Stromal cell of bone marrow (primary cell): ENCODE measurements at places on chromosomes 3 and 15.

GRCh38 chr15:38706956-38707355 is 142.3 kb upstream of the RASGRP1 start:
- DNase-seq, result no peak

DNA sequence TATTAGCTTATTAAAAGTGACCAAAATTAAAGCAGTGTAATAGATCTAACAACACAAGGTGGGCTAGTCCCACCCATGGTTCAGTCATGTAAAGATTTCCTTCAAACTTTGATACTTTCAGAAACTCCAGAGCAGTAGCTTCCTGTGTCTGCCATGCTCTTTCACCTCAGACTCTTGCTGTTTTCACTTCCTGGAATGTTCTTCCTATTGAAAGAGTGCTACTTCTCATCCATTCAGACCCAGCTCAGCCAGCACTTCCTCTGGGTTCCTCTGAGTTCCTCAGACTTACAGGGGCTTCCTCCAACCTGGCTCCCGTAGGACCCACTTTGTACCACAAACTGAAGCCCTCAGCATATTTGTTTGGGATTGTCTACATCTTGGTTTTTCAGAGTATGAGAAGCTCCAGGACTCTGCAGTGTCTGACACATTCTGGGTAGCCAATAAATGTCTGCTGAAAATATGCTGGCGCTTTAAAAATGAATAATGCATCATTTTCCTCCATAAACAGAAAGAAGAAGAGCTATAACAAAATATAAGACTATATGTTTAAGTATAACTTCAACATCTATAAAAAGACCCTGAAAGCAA is 18.0 kb downstream of the NCEH1 start:
- no peak for DNase-seq

- DNase-seq, result no peak
These were observed 932 bp upstream of the TP53BP1 start for GRCh38 chr15:43493703-43494472.

DNA sequence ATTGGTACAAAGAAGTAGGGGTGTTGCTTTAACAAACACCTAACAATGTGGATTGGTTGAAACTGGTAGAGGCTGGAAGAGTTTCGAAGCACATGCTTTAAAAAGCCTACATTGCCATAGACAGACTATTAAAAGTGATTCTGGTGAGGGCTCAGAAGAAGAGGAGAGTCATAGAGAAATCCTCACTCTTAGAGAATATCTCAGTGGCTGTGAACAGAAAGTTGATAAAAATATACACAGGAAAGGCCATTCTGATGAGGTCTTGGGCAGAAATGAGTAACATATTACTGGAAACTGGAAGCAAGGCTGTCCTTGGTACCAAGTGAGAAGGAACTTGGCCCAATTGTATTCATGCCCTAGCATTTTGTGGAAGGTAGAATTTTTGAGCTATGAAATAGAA is 173.7 kb upstream of the CRBN start:
- DNase-seq, result no peak

DNA sequence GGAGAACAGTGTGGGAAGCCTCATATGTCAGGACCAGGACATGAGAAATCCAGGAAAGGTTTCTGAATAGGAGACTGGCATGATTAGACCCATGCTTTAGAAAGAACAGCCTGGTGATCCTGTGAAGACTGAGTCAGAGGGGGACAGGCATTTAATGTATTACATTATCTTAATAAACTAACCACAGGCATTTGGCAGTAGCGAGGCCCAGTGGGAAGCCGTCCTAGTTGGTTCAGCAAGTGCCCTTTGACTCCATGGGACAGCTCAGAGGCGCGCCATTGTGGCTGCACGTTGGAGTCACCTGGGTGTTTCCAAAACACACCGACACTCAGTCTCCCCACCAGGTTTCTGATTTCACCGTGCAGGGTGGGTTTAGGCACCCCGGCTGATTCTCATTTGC is 90.5 kb upstream of the DGKG start:
- peak; percentile 62 for DNase-seq

- DNase-seq, result no peak
These were observed 4.2 kb downstream of the RPL15 start for GRCh38 chr3:23921052-23921511.

GRCh38 chr15:71103102-71103676 is 12.1 kb upstream of the THSD4 start:
- no peak for DNase-seq

DNA sequence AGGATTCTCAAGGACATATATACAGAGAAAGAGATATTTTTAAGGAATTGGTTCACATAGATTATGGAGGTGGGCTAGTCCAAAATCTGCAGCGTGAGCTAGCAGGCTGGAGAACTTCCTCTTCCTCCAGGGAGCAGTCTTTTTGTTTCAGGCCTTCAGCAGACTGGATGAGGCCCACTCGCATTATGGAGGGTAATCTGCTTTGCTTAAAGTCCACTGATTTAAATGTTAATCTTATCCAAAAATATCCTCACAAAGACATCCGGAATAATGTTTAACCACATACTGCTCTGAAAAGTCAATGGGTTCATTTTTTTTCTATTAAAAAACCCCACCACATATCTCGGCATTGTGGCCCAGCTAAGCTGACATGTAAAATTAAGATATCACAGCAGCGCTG is 22.2 kb upstream of the NRROS start:
- DNase-seq, result no peak

DNA sequence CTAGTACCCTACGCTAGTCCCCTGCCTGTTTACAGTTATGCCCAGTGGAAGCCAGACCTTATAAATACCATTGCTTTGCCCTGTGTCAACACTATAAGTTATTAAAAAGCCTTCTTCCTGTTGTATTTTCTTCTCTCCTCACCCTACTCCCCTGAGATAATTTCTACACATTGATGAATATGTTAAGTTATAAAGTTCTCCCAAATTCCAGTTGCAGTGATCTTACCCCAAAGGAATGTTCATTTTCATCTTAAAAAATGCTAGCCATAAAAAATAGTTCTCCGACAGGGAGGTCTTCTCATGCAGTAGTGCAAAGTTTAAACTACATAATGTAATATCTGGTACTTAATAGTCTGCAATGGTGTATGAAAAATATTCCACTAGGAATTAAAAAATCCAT is 58.6 kb downstream of the MAP2K5 start:
- DNase-seq, result no peak

DNA sequence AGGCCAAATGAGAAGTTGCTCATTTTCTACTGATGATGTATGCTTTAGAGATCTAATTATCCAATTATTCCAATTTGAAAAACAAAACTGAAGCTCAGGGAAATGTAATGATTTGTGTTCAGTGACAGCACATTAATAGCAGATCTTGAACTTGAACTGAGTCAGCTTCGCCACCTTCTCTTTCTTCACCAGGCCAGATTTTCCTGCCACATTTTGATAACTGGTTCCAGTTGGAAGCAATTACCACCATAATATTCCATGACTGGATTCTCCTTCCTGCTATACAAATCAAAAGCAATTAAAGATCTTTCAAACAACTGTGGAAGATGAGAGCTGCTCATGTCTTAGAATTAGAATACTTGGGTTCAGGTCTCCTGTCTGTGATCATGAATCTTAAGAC is 334.1 kb downstream of the RBMS3 start:
- no peak for DNase-seq

GRCh38 chr3:134901461-134901860 is 106.4 kb downstream of the EPHB1 start:
- no peak for DNase-seq

DNA sequence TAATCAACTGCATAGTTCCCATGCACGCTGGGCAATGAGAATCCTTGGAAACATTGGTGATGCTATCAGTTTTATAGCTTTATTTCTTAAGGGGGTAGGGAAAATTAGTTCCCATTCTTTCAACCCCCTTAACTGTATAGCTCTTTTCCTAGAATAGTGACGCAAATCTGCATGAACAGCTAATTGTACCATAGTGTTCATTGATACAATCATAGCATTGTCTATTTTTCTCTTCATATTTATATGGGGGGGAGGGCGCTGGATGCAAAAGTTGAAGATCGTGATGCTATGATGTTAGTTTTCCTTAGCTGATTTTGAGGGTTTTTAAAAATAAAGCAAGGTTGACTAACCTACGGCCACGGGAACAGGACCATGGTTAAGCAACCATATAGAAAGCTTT is 32.4 kb upstream of the SAMMSON start:
- DNase-seq, result no peak

- DNase-seq, result no peak
These were observed 25.0 kb downstream of the DAG1 start for GRCh38 chr3:49495023-49495422.

DNA sequence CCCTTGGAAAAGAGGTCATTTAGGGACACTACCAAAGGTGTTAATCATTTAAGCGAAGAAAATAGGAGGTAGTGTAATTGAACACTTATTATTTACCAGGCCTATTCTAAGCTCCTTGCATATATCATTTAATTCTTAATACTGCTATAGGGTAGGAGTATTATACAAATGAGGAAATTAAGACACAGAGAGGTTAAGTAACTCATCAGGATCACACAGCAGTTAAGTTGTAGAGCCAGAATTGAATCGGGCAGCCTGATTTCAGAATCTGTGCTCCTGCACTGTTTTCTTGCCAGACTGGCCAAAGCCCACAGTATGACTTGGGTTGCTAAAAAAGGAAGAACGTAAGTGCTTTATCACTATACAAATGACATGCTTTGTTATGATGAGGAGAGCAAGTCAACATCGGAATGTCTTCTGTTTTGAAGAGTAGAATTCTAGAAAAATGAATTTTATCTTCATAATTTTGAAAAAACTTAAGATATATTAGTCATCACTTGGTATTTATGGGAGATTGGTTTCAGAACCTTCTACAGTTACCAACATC is 31.4 kb downstream of the HPS3 start:
- DNase-seq, result no peak

DNA sequence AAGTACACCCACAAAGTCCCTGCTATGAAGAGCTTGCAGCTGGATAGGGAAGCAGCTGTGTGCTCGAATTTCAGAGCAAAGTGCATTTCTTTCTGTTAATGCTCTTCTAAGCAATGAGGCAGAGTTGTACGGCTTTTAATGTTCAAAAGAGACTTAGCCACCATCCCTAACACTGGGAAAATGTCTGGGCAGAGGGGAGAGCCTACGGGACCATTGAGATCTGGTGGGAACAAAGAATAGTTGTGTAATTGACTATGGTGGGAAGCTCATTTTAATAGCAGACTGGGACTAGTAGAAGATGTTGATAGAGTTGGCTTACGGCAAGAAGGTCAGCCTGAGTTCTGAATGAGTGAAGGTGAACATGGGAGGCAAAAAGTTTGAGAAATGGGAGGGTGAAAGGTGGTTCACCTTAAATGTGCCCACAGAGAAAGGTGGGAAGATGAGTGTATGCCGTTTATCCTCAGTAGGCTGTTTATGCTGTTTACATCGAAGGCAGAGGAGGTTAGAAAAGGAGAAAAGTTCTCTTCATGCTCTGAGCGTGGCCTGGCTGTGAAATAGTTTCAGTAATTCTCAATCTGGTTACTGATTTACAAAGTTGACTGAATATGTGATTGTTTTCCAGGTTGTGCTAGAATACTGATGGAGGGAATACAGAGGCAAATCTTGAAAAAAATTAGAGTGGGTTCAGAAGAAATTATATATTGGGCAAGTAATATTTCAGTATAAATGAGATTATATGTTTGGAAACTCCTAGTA is 22.9 kb upstream of the UTS2B start:
- DNase-seq, result no peak

- no peak for DNase-seq
These were observed 165.0 kb downstream of the FRMD5 start for GRCh38 chr15:44029940-44030568.

DNA sequence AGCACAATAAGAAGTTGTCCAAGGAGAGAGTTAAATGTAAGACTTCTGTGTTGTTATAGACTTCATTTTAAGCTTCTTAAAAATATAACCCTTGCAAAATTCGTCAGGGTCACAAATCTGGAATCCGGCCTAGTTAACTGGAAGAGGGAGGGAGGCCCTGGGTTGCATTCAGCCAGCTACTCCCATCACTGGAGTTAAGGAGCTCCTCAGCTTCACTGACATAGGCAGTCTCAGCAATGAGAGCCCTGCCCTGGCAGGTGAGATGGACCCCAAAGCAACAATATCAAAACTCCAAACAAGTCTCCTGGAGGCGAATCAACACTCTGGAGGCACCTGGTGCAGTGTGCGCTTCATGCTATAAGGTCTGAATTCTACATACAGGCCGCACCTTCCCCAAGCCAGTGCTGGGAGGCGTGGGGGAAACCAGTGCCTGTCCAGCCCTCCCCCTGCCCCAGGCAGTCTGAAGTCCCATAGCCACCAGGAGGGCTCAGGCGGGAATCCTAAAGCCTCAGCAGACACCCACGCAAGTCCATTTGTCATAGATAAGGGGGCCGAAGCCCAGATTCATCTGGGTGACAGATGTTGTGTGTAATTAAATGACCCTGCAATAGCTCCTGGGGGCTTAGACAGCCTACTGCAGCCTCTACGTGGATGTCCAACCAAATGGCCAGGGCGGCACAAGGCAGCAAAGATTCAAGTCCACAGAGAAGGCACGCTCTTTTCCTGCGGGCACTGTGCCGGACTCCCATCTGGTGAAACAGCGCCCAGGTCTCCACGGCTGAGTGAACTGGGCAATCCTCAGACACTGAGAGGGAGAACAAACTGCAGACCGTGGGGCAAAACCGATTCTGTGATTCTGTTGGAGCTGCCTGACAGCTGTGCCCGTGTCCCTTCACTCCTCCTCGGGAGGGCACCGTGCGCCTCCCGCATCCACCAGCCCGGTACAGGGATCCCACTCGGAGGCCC is 64.9 kb downstream of the ATP10A start:
- no peak for DNase-seq

GRCh38 chr3:37993460-37993819 is 2.9 kb downstream of the VILL start:
- DNase-seq, result no peak

GRCh38 chr3:130093741-130094391 is 12.2 kb downstream of the ALG1L2 start:
- DNase-seq, result no peak

DNA sequence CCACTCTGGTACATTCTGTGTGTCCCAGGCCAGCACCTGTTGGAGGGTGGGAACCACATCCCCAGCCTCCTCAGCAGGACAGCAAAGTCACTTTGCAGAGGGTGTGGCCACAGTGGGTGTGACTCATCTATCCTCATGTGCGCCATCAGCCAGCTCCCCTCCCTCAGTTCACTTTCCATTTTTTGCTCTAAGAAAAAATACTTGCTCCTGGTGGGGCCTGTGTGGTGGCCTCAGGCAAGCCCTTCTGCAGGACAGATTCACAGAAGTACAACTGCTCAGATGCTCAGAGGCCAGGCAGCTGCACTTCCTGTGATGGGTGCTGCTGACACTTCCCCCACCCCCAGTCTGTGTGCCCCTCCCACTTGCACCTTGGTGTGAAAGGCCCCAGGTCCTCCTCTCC is 78.3 kb upstream of the ALDH1L1 start:
- DNase-seq, result no peak

GRCh38 chr3:59426821-59427565 is 377.2 kb upstream of the CFAP20DC start:
- DNase-seq, result peak; percentile 71

DNA sequence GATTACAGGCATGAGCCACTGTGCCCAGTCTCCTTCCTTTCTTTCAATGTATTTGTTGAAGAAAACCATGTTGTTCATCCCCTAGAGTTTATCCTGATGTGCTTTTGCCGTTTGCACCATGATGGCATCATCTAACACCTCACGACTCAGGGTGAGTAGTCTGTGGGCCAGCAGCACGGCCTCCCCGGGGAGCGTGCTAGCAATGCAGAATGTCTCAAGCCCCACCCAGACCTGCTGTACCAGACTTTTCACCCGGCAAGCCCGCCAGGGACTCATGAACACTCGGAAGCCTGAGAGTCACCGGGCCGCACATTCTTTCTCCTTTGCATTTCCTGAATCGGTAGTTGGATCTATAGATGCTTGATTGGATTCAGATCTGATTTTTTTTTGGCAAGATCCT is 64.6 kb downstream of the RPN1 start:
- DNase-seq, result no peak
